A673 (cell line): ENCODE measurements at places on chromosomes 2 and 18. TPM values are rescaled to one million over a fixed set of nuclear protein-coding genes. Genes with fewer than 3 reads are reported as not detected.

UGT1A3 gene
- not detected in 2 replicates for total RNA-seq

CHRNA1 gene
- total RNA-seq = not detected in 2 replicates

REG3A gene
- not detected in 2 replicates for total RNA-seq

TEX44 gene
- not detected in 2 replicates for total RNA-seq

ERBB4 gene
- 37.5 and 40.6 TPM in 2 replicates for total RNA-seq

NEB gene
- 2.5 and 7.0 TPM in 2 replicates for total RNA-seq

CMPK2 gene
- total RNA-seq = 3.3 and 4.6 TPM in 2 replicates

SLC5A6 gene
- 366 and 515 TPM in 2 replicates for total RNA-seq

CASP10 gene
- total RNA-seq = 0.85 and 1.2 TPM in 2 replicates
